ENCODE measurements at places on chromosomes 1 and 21.

DNA sequence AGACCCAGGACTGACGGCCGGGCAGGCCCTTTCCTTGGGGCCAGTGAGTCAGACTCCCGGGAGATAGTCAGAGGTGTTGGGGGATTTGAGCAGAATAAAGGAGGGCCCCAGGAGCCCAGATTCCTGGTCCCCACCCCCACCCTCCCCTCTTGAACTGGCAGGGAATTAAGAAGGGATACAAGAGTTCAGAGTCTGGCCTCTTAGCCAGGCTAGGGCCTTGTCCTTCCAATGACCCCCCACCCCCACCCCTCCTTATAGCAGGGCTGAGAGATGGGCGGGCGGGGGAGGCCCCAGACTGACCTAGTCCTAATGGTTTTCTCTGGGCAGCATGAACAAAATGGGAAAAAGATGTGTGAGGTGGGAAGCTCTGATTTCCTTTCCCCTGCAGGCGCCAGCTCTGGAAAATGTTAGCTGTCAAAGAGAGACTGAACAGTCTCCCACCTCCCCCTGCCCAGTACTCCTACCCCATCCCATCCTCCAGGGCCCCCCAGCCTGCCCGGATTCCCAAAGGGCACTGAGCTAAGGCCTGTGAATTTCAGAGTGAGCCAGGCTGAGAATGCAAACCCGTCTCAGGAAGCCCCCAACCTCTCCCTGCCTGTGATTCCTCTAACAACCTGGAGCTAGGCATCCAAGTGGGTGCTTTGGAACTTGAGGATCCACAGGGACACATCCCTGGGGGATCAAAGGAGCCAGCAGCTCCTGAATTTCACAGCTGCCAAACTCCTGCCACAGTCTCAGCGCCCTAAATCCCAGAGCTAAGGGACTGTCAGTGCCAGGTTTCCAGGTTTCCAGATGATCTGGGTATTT lies 5.8 kb upstream of the CRABP2 start:
- DNase-seq, result no peak

GRCh38 chr1:204853436-204853835 lies 17.2 kb upstream of the NFASC start:
- DNase-seq, result no peak

- DNase-seq, result no peak
Measured at GRCh38 chr1:175683491-175684298, 59.7 kb downstream of the TNR start.

- DNase-seq, result no peak
Measured at GRCh38 chr21:46068516-46069079, 29.3 kb upstream of the COL6A2 start.

DNA sequence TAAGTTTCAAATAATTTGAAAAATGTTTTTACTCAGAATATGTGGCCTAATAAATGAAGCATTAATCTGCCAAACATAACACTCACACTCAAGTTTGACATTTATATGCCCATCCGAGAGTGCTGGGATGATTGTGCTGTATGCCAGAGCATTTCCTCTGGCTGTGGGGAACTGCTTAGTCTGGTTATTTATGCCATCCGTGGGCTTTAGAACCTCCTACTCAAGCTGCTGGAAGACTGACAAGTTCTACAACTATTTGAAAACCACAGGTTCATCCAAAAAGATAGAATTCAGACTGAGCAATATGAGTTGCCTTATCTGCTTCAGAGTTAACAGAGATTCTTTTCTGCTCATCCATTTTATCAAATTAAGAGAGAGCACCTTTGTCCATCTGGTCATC lies 25.9 kb downstream of the PCNX2 start:
- no peak for DNase-seq

- peak; percentile 64 for DNase-seq
Measured at GRCh38 chr21:43866659-43867331, 1.8 kb downstream of the AGPAT3 start.

GRCh38 chr1:204583909-204584632 lies 67.9 kb downstream of the MDM4 start:
- no peak for DNase-seq

GRCh38 chr1:6859415-6860343 lies 74.4 kb downstream of the CAMTA1 start:
- DNase-seq, result no peak

DNA sequence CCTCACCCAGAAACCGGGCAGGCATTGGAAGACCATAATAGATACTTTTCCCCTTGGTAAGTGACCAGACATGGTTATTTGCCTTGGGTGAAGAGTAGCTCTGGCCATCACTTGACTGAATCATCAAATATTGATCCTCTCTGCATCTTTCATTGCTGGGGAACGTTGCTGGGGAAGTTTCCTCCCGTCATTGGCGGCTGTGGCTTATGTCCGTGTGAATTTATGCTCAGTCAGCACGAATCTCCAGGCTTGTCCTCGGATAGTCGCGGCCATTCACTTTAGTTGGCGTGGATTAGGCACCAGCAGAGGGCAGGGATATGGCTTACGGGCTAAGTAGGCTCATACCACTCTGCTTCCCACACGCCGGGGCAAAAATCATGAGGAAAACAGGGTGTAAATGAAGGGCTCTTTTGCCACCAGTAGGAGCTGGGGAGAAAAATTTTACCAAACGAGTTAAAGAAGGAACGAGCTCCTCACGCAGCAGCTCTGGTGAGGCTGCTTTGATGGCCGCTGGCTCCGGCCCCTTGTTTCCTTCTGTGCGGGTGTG lies 473.4 kb downstream of the CAMTA1 start:
- DNase-seq, result no peak

GRCh38 chr21:35921471-35921870 lies 138.9 kb downstream of the SETD4 start:
- no peak for DNase-seq

- no peak for DNase-seq
Measured at GRCh38 chr1:169150641-169151337, 44.3 kb downstream of the ATP1B1 start.

- DNase-seq, result no peak
Measured at GRCh38 chr1:99662539-99663080, 16.7 kb downstream of the PALMD start.

- DNase-seq, result no peak
Measured at GRCh38 chr1:222631611-222632208, 13.8 kb downstream of the MIA3 start.

- DNase-seq, result no peak
Measured at GRCh38 chr1:164880644-164881043, 321.7 kb downstream of the PBX1 start.

DNA sequence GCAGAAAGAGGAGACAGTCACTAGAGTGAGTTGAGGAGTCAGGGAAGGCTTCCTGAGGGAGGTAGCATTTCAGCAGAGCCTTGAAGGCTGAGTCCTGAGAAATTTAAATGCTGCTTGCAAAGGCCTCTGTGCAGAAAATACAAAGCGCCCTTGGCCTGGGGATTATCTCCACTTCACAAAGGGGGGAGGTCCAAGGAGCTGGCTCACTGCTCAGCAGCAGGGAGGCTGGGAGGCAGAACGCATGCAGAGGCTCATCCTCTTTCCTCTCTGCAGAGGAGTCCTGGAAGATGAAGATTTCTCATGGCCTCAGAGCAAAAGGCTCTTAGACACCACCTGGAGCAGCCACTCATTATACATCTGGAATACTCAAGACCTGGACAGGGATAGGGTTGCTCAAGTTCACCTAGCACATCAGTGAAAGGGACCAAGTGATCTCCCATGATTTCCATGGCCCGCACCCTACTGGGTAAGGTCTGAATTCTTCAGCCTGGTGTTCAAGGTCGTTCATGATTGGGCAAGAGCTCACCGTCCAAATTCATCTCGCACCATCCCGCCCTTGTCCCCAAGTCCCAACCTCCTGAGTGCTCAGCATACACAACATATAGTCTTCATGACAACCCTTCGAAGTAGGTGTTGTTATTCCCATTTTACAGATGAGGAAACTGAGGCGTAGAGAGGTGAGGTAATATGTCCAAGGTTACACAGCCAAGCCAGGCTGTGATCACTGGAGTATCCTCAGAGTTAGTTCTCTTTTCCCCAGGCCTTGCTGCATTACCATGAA lies 9.0 kb downstream of the SLC1A7 start:
- no peak for DNase-seq

- no peak for DNase-seq
Measured at GRCh38 chr1:2233468-2233867, 5.3 kb downstream of the SKI start.

DNA sequence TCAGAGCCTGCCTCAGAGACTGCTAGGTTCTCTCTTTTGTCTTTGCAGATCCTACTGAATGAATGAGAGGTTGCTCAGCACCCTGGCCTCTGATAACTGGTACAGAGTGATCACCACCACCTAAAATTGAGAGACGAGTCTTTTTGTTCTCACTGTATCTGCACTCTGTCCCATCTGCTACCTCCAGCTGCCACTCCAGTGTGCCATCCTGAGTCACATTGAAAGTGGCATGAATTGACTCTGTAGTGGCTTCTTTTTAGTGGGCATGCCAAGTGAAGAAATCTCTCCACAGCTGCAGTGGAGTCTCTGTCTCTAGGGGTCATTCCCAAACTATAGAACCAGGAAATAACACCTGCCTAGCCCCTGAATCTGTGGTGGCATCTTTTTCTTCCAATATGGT lies 14.7 kb downstream of the CAMK1G start:
- no peak for DNase-seq

- no peak for DNase-seq
Measured at GRCh38 chr21:36479415-36480402, at the start of gene CLDN14. TSS of gene CLDN14 (minus strand) at chr21:36480122. CDS start at chr21:36461695, 18,427 bp downstream.

- no peak for DNase-seq
Measured at GRCh38 chr1:6770751-6771440, 14.4 kb upstream of the CAMTA1 start.

- DNase-seq, result no peak
Measured at GRCh38 chr1:162276493-162276892, 100.2 kb downstream of the SPATA46 start.

- DNase-seq, result no peak
Measured at GRCh38 chr1:194705123-194705854, 1518.9 kb upstream of the B3GALT2 start.

- no peak for DNase-seq
Measured at GRCh38 chr1:105122041-105122440, 1372.3 kb downstream of the AMY1C start.

GRCh38 chr1:14363036-14363590 lies 235.4 kb upstream of the KAZN start:
- no peak for DNase-seq

DNA sequence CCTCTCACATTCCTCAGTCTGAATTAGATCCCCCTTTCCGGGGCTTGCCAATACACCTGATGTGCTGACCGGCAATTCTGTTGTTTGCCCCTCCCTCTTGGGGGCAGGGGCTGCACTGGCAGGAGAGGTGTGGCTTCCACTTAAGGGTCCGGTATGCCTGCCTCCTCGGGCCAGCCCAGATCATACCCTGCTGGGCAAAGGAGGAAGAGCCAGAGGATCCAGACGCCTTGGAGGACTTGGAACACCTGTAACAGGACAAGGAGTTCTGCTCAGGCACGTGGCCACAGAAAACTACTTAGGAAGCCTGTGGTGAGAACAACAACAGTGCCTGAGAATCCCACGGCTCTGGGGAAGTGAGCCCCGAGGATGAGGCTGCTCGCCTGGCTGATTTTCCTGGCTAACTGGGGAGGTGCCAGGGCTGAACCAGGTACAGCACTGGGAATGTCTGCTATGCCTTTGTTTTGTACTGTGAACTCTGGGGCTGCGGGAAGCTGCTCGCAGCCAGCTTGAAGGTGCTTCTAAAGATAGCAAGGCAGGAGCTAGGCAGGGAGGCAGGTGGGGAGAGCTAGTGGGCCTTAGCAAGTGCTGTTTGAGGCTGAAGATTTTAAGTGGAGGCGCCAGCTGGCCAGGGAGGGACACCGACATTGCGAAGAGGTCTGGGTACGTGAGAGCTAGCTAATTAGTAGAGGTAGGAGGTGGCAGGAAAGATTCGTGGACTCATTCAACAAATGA lies at the start of gene SMPDL3B:
TSS of gene SMPDL3B (plus strand) at position 183 of the 732 bp plus-strand sequence. CDS start at position 367, 184 bp downstream.
- no peak for DNase-seq

DNA sequence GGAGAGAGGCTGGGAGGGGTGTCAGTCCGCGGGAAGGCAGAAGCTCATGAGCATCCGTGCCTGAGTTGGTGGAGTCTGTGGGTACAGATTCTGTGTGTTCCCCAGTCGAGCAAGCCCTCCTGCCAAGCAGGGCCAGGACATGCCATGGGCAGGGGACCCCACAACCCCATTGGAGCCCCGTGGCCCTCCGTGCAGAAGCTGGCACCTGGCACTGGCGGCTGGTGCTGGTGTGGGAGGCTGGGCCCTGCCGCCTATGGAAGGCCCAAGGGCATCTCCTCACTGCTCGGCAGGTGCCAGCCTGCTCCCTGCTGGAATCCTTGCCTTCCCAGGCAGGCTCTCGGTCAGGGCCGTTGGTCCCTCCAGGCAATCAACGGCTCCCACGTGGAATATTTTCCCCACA lies 73.7 kb downstream of the UBE2T start:
- no peak for DNase-seq

- DNase-seq, result no peak
Measured at GRCh38 chr1:76218888-76219287, 144.3 kb downstream of the ST6GALNAC3 start.

- no peak for DNase-seq
Measured at GRCh38 chr1:232695621-232696385, 65.9 kb upstream of the SIPA1L2 start.

- no peak for DNase-seq
Measured at GRCh38 chr1:167991546-167991945, 54.7 kb upstream of the MPC2 start.

DNA sequence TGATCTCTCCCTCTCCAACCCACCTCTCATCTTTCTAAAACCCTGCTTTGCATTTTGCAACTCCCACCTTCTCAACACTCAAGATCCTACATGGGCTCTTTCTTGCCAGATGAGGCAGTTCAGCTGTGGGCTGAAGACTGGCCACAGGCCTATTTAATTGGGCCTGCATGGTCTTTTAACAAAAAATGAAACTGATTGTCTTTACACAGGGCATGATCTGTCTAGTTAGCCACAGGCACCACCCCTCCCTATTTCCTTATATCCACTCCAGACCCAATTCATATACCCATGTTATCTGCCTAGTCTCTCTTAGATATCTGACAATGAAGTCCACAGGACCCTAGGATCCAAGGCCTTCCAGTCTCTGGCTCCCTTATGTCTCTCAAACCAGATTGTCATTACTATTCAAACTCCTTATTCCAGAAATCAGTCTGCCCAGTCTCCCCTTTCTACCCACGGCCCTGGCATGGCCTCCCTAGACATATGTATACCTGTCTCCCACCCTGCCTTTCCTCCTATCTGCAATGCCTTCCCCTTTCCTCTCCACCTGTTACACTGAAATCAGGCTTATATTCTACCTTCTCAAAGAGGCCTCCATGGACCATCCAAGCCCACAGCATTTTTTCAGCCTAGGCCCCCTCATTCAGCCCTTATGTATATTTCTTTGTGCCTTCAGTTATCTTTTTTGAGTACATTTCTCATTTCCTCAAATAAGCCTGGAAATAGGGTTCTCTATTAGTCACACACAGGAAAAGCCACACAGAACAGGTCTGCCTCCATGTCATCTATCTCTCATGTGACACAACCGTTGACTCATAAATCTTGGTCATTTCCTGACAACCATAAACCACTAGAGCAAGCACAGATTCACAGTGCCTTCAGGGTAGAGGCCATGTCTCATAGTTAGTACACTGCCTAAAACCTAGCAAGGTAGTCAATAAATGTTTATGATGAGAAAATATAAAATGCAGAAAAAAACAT lies 39.0 kb downstream of the LPAR3 start:
- DNase-seq, result peak; percentile 65

Measured in T-helper 2 cell treated with Interferon-gamma antibody and Interleukin-4, amounts not matched to agents 5 μg/mL and 100 μg/mL, for 36 hours (primary cell).